ENCODE measurements at places on chromosomes 11 and 22.

GRCh38 chr11:119284344-119285157 is 32.4 kb downstream of the MCAM start:
- peak; percentile 36 for DNase-seq

DNA sequence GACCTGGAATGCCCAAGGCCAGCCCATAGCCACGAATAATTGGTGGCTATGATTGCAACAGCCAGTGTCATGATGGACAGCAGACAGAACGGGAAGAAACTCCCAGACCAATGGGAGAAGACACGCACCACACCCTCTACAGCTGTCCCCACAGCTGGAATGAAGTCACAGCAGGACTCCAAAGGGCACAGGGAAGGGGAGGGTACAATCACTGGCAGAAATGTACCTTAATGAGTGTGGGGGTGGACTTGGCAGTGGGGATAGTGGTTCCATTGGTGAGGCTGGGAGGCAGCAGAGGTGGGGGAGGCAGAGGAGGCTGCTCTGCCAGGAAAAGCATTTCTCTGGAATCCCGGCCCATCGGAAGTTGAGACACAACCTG is 52.9 kb downstream of the SGSM3 start:
- DNase-seq = no peak

DNA sequence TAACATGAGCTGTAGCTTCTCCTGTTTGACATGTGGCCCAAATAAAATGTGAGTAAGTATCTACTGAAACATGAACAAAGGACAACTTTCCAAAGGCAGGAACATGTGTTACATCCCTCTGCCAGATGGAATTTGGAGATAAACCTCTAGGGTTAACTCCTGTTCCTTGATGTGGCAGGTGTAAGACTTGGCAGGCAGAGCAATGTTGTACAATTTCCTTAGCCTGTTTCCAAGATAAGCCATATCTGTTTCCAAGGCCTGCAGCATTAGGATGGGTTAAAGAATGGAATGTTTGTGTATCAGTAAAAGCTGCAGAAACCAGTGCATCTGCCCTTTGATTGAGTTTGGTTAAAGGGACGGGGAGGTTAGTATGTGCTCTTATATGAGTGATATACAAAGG is 8.8 kb upstream of the DNAJB13 start:
- DNase-seq = no peak

GRCh38 chr11:71448257-71449171 is at the start of gene DHCR7:
Gene DHCR7 (minus strand): TSS chr11:71448393. CDS start chr11:71444952, 3,441 bp downstream.
- peak; percentile 87 for DNase-seq

DNA sequence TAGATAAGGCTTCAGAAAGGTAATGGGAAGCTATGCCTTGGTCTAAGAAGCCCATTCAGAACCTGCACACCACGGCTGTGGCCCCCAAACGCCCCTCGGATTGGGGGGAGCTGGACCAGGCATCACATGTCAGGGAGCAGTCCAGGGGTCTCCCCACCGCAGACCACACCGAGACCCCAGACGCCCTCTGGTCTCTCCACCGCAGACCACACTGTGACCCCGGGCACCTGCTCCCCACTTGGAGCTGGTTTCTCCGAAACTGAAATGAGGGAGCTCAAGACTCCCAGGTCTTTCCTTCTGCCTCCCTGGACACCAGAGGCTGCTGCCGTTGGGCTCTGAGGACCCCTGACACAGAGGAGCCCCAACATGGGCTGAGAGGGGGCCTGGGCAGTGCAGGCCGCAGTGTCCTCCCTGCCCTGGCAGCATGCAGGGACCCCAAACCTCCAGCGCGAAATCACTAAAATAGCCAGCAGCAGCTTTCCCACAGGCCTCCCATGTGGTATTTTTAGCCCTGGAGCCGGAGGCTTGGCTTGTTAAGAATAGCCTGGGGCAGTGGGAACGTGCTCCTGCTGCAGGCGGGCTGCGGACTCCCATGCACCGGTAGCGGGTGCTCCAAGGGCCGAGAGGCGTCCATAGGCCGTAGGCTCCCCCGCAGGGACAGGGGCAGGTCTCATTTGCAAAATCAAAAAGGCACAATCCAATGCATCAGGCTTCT is 7.7 kb downstream of the LINC01488 start:
- DNase-seq = no peak

DNA sequence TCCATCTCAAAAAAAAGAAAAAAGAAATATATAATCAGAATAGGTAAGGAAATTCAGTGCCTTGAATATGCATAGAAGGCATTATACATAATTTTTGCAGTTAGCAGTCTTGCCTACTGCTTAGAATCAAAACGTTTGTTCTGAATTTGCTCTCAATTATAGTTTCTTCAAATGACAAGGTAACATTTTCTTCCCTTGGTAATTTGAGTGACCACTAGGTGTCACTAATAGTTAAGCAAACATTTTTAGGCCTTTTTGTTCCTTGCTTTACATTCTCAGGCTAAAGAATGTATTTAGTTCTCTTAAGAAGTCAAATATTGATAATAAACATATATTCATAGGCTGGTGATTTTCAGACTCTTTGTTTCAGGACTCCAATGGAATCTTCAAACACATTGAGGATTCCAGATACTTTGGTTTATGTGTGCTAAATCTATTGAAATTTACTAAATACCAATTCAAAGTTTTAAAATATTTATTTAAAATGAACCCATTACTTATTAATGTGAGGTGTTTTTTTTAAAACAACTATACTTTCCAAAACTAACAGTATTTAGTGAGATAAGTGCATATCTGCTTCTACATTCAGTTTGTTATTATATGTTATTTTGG is 55.0 kb upstream of the DEPDC7 start:
- no peak for DNase-seq

DNA sequence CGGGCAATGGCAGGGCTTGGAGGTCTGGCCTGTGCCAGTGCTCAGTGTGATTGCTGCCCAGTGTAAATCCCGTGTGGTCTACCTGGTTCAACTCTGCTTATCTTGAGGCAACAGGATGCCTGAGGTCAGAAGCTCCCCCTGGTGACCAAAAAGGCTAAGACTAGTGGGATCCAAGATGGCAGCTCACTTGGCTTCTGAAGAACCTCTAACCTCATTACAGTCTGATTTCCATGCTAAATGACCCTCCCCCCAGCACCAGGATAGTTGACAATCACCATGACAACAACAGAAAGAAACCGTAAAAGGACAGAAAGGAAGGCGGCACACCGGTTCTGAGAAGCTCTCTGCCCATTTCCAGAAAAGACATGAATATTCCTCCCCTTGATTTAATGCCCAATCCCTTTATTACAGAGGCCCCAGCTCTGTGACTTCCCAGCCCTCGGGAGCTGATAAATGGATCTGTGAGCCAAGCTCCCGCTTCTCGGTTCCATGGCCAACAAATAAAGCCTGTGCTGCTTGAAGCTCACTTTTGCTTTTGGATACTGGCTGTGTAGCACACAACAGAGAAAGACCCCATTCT is 398.4 kb downstream of the CTTN start:
- DNase-seq = no peak

Data from COLO829 (cell line).